ENCODE measurements at places on chromosomes 1 and 21. TPM values are rescaled to one million over a fixed set of nuclear protein-coding genes. Genes with fewer than 3 reads are reported as not detected.

DNA sequence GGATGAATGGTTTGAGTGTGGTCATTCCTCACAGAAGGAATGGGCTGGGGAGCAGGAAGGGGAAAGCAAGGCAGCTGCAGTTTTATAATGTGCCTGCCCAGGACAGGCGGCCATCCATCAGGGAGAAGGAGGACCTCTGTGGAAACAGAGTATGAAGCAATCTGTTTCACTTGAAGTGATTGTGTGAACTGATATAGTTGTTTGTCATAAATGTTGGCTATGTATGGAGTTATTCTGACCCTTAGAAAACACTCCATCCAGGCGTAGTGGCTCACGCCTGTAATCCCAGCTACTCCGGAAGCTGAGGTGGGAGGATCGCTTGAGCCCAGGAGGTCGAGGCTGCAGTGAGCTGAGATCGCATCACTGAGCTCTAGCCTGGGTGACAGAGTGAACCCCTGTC is 46.5 kb downstream of the NENF start:
- DNase-seq, result no peak

KCNT2 gene
- total RNA-seq, result 7.3 TPM

SLC44A3 gene
- 5.4 TPM for total RNA-seq

MAN1C1 gene
- 14.8 TPM for total RNA-seq

VWA5B1 gene
- 0.06 TPM for total RNA-seq

- no peak for DNase-seq
Observed at GRCh38 chr1:229941831-229942230, 125.2 kb upstream of the GALNT2 start.

- no peak for DNase-seq
Observed at GRCh38 chr1:224721000-224721399, 104.9 kb downstream of the CNIH3 start.

DNA sequence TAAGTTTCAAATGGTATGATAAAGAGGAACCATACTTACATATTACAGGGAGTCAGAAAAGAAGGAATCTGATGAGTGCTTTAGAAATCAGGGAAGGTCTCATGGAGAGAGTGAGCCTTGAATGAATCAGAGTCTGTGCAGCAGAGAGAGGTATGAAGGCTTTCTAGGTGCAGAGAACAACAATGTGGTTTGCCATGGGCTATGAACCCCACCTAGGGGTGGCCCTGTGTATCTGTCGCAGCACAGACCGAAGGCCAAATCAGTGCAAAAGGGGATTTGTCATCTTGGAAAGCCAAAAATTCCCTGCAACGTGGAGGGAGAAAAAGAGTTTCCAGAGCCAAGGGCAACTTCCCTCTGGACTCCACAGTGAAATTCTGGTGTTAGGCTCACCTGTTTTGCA is 3.5 kb downstream of the PAPPA2 start:
- DNase-seq, result no peak

- peak; percentile 83 for DNase-seq
Observed at GRCh38 chr1:229661022-229661877, 35.2 kb downstream of the URB2 start.

- DNase-seq, result no peak
Observed at GRCh38 chr21:41687633-41688032, 79.2 kb downstream of the RIPK4 start.

- DNase-seq, result no peak
Observed at GRCh38 chr1:155978973-155979429, 654 bp upstream of the ARHGEF2 start.

CFH gene
- total RNA-seq, result 257 TPM

- no peak for DNase-seq
Observed at GRCh38 chr1:150429805-150430204, 57.4 kb upstream of the TARS2 start.

All from left cardiac atrium (tissue), 4 donors.